Dorsolateral prefrontal cortex (tissue), 122 donors: ENCODE measurements at places on chromosomes 2 and 18.

- no peak for DNase-seq
Observed at GRCh38 chr2:191012845-191013681, 908 bp downstream of the STAT1 start.

DNA sequence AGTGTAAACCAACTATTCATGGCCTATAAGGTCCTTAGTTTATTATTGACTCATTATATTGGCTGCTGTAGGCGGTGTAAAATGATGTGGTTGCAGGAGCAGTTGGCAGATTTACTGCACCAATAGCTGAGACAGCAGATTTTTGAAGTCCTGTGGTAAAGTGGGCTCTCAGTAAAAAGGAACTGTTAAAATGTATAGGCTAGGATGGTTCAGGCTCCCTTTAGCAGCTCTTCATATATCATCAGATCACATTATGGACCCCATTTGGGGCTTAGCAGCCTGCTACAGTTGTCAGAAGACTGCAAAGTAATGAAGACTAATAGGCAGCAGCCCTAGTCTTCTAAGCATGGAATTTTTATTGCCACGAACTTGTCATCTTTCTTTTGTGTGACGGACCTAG lies 27.8 kb downstream of the MTX2 start:
- DNase-seq, result no peak

DNA sequence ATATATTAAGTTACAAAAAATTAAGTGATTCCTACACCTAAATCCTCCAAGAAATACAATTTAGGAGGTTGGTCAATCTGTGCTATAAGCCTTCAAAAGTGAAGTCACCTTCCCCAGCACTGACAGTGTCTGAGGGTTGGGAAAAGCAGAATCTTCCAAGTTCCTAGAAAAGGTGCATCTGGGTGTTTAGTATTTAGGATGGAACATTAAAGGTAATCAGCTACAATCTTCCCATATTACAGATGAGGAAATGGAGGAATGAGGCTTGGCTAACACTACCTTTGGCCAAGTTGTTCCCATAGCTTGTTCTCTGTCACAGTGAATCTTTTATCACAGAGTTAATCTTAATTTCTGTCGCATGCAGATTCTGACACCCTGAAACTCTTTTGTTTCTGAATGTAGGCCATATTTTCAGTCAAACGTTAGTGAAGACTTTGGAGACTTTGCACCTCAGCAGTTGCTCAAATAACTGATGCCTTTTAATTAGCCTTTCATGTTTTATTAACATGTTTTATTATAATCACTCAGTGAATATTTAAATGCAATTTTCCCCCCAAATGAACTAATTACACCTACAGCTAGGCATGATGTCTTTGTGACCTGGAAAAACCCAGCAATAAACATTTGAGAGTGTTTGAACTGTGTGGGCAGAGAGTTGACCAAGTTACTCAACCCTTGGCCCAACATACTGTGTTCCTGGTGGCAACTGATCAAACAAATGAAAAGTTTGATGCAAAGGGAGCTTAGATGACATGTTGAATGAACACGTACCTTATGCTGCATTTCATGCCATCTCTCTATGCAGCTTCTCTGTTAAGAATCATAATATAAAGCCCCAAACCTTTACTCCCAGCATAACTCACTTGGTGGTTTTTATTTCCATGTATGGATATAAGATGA lies 17.6 kb downstream of the FN1 start:
- no peak for DNase-seq

DNA sequence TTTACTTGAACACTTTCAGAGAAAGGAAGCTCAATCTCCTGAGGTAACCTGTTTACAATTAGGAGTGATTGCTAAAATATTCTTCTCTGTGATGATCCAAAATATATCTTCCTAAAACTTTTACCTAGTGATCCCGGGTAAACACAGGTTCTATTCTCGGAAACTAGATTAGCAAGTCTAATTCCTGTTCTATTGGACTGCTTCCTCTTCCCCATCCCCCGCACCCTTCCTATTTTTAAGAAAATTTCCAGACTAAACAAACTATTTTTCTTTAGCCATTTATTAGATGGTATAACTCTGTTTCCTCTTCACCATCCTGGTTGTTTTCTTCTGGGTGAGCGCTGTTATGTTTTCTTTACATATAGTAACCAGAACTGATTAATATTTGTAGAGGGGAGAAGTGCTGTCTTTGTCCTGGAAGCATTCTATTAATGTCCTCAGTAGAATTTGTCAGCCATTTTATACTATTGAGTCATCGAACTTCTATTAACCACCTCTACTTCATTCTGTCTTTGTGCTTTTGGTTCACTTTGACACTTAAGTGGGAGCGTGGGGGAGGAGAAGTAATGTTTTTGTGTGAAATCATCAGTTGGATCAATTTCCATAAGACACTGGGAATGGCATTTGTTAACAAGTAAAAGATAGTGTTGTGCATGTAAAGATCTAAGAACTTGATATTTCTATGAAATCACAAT lies 31.8 kb downstream of the CREB1 start:
- DNase-seq, result no peak

GRCh38 chr2:98634406-98635092 lies 26.2 kb downstream of the UNC50 start:
- DNase-seq, result no peak

- DNase-seq, result no peak
Observed at GRCh38 chr2:118091631-118092030, 3.4 kb downstream of the INSIG2 start.

- DNase-seq, result no peak
Observed at GRCh38 chr2:32666704-32667103, 38.9 kb downstream of the TTC27 start.

DNA sequence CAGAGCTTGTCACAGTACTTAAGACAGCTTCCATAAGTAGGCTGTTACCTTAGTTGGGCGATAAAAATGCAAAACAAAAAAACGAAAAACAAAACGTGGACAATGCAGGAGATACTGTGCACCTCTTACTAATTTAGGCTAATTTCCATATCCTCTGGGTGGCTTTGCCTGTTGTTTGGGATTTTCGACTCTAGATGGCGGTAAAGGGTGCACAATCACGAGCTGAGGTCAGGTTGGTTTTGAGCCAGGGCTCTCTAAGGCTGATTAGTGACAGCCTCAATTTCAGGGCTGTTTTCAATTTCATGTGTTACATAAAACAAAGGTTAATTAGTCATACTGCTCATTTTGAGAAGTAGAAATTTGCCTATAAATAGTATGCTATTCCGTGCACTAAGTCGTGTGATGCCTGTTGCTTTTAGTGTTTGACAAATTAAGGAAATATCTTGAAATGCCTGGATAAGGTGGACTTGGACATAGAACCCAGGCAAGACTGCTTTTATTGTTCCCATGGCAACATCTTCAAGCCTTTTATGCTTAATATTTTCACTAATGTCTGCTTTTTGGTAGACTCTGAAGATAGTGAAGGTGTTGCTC lies 493.1 kb downstream of the SOCS6 start:
- peak; percentile 53 for DNase-seq

DNA sequence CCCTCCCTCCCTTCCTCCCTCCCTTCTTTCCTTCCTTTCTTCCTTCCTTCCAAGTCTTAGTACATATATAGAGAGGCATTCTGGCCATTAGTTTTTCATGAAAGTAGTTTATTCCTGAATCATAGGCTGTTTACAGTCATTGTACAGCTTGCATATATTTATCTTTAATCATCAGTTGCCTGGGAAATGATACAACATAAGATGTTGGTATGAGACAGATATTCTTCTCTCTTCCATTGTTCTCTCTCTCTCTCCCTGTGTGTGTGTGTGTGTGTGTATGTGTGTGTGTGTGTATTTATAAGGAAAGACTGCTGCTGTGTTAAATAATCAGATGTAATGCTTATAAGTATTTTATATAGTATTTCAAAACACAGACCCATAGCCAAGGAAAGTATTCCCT lies 289.8 kb upstream of the UBE2E3 start:
- DNase-seq, result no peak

GRCh38 chr18:79211844-79212243 lies 142.7 kb downstream of the ATP9B start:
- no peak for DNase-seq

GRCh38 chr18:22285361-22286140 lies 116.2 kb downstream of the GATA6 start:
- DNase-seq, result no peak

DNA sequence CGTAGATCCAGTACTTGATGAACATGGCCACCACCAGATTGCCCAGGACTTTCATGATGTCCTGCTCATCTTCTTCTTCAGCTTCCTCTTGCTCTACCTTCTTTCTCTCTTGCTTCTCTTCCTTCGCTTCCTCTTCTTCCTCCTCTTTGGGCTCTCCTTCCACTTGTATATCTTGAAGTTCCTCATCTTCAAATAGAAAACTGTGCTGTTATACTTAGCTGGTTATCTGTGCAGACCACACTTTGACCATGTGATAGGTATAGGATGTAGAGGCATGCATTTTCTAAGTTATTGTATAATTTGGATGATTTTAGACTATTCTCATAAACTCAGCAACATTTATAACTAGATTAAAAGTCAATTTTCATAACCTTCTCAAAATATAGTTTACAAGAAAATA lies 263.4 kb downstream of the NAPG start:
- no peak for DNase-seq

DNA sequence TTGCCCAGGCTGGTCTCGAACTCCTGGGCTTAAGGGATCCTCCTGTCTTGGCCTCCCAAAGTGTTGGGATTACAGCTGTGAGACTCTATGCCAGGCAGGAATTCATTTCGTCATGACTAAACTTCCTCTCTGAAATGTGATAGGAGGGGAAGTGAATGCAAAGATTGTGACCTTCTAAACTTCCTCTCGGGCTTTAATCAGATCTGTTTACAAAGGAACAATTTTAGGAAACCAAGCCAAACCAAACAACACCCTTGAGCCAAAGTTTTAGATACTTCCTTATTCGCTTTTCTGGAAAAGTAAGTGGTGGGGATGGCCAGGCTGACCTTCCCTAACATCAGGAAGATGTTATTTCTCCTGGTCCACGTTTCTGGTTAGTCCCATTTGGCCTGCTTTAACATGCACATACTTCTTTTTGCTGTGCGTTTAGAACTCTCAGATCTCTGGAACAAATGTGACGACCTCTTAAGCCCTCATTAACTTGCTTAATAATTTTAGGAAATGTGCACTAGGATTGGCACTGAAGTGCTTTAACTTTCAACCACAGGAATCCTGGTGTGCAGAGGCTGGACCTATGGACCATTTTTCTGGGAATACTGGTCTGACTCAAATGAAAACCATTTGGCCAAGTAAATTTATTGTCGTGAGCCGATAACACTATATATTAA lies 33.2 kb upstream of the YES1 start:
- no peak for DNase-seq

DNA sequence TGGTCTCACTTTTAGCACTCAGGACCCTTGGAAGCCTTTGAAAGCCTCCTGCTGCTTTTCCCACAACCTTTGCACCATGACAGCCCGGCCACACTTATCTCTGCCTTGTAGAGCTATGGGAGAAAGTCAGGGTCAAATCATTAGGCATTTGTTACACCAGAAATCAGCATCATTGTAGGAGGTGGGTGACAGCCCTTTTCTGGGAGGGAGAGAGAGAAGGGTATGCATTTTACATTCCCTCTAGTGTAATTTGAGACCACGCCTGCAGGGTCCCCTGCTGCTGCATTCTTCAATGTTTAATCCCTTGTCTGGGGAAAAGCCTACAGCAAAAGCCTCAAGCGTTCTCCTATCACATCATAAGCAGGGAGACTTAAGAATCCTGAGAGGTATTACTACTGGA lies 766.8 kb upstream of the FAM98A start:
- DNase-seq, result no peak

DNA sequence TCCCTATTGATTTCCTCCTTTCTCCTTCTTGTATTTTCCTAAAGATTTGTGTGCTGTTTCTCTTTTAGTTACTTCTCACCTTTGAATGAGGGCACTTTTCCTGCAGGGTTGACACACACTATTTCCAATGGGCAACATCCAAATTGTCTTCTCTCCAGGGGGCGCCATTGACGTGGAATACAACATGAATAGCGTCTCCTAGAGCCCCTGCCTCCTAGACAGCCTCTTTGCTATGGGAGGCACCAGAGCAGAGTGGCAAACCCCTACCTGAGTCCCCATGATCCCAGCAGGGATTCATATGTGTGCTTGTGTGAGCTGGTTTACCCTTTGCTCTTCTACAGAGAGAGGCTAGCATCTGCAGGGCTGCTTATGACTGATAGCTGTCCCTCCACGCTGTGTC lies 61.3 kb upstream of the ITSN2 start:
- DNase-seq, result no peak

DNA sequence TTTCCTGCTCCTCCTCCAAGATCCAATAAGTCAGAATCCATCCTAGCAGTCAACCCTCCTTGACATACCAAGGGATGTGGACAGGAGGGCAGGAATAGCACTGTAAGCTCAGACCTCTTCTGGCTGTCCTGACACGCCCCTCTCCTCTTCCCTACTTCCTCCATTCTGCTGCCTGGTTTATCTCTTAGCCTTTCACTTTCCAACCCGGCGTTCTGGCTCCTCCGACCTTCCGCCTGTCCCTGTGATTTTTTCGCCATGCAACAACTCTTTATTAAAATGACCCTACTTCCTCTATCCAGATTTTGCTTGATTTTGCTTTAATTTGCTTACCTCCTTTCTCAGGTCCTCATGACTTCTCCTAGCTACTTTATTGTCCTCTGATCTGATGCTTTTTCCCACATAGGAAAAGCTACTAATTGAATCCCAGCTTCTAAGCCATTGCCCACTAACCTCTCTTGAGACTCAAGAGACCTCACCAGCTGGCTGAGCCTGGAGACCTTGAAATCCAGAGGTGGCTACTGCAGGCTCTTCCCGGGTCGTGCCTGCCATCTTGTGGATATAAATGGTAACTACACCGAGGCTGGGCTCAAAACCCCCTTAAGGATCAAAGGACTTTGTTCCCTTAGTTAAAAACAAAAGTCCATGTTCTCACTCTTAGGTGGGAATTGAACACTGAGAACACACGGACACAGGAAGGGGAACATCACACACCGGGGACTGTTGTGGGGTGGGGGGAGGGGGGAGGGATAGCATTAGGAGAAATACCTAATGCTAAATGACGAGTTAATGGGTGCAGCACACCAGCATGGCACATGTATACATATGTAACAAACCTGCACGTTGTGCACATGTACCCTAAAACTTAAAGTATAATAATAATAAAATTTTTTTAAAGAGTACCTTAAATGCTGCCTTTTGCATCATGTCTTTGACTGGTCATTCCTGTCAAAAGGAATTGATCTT lies 139.4 kb downstream of the AKAIN1 start:
- peak; percentile 46 for DNase-seq

DNA sequence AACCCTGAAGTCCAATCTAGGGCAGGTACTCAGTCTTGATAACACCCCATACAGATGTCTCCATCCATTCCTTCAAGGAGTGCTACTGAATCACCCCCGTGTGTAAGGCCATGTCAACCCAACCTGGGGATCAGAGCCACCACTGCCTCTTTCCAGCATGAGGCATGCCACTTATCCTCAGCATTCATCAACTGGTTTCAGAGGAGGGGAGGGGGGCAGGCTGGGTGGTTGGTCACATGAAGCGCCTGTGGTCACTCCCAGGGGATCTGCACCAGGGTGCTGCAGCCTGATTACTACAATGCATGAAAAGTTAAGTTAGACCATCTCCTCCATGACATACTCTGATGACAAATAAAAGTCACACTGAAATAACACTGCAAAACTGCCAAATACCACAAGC lies 65.0 kb downstream of the UXS1 start:
- DNase-seq, result no peak

GRCh38 chr2:65045651-65046050 lies 10.6 kb upstream of the CEP68 start:
- DNase-seq, result no peak
